ENCODE measurements at places on chromosomes 7 and 10. TPM values are rescaled to one million over a fixed set of nuclear protein-coding genes. Genes with fewer than 3 reads are reported as not detected.

GRCh38 chr10:69738071-69738470, 63.6 kb upstream of the COL13A1 start:
- H3K4me1 ChIP-seq, result no peaks in the 10 kb centered on the region
- no peak overlapping the region for H3K4me3 ChIP-seq
- H3K27ac ChIP-seq, result no peak overlapping the region
- no peaks in the 10 kb centered on the region for H3K36me3 ChIP-seq

GRCh38 chr7:75808106-75808505, 5.5 kb downstream of the CCL24 start:
- H3K36me3 ChIP-seq, result no peaks in the 10 kb centered on the region
- no peak overlapping the region for H3K4me3 ChIP-seq
- H3K27ac ChIP-seq, result no peak overlapping the region
- DNase-seq, result no peak

DNA sequence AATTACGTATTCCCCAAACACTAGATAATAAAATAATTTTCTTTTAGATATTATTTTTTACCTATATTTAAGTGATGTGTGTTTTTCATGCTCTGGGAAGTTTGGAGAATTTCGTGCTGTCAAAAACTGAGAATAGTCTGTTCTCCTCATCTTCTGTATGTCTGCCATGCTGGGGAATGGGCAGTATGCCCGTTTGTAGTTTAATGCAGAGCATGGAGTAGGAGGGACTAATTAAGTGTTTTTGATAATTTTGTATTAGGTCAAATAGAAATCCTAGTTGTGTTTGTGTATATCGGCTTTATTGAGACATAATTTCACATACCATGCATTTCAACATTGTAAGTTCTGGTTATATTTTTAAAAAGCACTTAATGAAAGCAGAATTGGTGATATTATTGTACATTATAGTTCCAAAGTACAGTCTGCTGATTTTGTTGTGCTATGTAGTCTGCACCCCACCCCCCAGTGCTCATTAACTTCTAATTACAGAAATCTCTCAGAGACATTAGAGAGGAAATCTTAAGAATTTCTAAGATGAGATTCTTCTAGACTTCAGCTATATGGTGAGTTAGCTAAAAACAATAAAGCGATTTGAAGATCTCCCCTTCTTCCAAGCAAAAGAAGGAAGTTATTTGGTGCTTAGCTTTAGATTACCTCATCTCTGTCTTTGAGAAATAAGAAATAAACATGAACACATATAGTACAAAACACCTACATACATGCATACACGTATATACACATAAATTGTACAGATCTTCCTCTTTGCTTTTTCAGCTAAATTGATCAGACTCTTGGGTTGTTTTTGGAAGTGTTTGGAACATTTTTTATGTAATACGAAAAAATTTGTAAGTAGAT, 22.2 kb downstream of the ZRANB1 start:
- H3K4me1 ChIP-seq, result peaks cover 19% of the 10 kb centered on the region
- H3K36me3 ChIP-seq, result peaks cover 8% of the 10 kb centered on the region
- H3K27me3 ChIP-seq, result no peaks in the 10 kb centered on the region

TMEM236 gene
- total RNA-seq, result 1.8 TPM

SLC26A4 gene
- total RNA-seq, result 1.2 TPM

ADIRF gene
- 98.1 TPM for total RNA-seq

FOXP2 gene
- 91.2 TPM for total RNA-seq

RUFY2 gene
- 25.7 TPM for total RNA-seq

All from sigmoid colon (tissue), 7 donors.